ENCODE measurements at places on chromosomes 7 and 10.
A peak's percentile ranks its signal among the peaks of the same experiment; 100 is the strongest.

GRCh38 chr7:3092468-3092867 is 48.8 kb upstream of the CARD11 start:
- peak; percentile 41 for DNase-seq

- no peak for DNase-seq
Observed at GRCh38 chr7:17674166-17674942, 265.9 kb downstream of the SNX13 start.

- DNase-seq = no peak
Observed at GRCh38 chr7:137846549-137846826, 286 bp downstream of the DGKI start.

DNA sequence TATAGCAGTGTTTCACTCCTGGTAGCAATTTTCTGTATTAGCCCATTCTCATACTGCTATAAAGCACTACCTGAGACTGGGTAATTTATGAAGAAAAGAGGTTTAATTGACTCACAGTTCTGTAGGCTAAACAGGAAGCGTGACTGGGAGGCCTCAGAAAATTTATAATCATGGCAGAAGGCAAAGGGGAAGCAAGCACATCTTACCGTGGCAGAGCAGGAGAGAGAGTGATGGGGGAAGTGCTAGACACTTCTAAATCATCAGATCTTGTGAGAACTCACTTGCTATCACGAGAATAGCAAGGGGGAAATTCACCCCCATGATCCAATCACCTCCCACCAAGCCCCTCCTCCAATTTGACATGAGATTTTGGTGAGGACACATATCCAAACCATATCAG is 131.6 kb upstream of the EFCAB10 start:
- no peak for DNase-seq

DNA sequence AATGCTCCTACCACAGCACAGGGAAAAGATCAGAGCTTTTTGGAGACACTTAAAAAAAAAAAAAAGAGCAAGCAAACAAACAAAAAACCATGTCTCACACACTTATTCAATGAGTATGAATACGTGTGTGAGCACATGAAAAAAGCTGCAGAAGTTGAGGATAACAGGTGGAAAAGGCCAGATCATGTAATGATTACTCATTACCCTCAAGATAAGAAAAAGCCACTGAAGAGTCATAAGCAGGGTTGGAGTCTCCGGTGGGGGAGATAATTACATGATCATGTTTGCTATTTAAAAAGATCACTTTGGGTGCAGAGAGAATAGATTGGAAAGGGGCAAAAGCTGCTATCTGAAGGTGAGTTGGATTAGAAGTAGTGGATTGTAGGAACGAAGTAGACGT is 77.0 kb downstream of the POU6F2 start:
- DNase-seq = no peak

- no peak for DNase-seq
Observed at GRCh38 chr7:27782849-27783248, 42.9 kb downstream of the TAX1BP1 start.

- DNase-seq = no peak
Observed at GRCh38 chr10:102208311-102209035, 17.6 kb upstream of the ELOVL3 start.

- DNase-seq = no peak
Observed at GRCh38 chr10:9068003-9068402, 1013.5 kb downstream of the GATA3 start.

GRCh38 chr7:36299823-36300341 is 89.8 kb upstream of the ANLN start:
- DNase-seq = no peak

All from activated T-helper 1 cell treated with Interleukin-2 at 50 U/mL for 16 hours (primary cell).